ENCODE measurements at places on chromosomes 16 and 17. TPM values are rescaled to one million over a fixed set of nuclear protein-coding genes. Genes with fewer than 3 reads are reported as not detected.

The GRAP gene
- 1.9 TPM for total RNA-seq

The GFAP gene
- 318 TPM for total RNA-seq

The COTL1 gene
- total RNA-seq: 49.2 TPM

The SEZ6L2 gene
- total RNA-seq: 26.0 TPM

The SMIM36 gene
- not detected for total RNA-seq

The PHOSPHO1 gene
- 2.6 TPM for total RNA-seq

The CLEC19A gene
- total RNA-seq: 0.27 TPM

DNA sequence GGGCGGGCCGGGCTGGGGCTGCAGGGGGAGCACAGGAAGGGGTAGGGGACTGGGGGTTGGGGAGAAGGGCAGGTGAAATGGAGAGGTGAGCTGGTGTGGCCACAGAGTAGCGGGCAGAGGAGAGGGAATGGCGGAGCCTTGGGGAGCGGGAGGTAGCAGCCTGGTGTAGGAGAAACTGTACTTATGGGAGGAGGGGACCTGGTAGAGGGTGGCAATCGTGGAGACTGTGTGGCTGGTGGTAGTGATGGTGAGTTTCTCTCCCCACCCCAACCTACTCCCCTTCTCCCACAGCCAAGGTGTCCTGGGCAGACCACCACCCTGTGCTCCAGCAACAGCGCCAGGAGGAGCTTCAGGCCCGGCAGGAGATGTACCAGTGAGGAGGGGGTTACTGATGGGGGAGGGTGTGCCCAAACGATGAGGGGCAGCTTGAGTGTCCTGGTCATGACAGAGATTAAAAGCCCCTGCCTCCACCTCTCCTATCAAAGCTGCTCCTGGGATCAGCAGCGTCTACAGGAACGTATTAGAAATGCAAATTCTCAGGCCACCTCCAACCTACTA, 831 bp downstream of the ALOX15B start:
- no peak for DNase-seq

DNA sequence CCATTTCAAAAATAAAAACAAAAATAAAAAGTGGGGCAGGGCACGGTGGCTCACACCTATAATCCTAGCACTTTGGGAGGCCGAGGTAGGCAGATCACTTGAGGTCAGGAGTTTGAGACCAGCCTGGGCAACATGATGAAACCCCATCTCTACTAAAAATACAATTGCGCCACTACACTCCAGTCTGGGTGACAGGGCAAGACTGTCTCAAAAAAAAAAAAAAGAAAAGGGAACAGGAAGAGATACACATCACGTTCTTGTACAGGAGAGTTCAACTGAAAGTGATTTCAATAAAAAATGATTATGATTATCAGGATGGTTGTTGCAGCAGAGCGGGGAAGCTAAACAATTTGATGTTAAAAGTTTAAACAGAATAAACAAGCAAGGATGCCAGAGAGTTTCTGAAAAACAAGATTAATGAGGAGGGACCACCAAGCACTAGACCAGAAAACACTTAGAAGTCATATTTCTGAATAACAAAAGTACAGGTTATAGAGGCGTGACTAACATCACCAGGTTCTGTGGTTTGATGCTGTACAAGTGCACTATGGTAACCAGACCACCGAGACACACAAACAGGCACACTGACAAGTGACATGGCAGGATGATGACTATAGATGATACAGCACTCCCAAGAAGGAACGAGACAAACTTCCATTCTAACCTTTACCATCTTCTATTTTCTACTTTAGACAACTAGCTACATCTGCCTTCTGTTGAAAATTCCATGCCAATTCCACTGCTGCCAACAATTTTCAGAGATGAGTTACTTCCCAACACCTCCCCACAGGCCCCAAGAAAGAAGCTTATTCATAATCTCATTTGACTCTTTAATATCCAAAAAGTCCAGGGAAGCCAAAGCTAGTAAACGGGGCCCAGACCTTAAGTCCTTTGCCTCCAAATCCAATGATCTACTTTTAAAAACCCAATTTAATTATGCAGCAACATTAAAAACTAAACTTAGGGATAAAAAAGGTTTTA, 11.8 kb downstream of the DNAJA2 start:
- no peak for DNase-seq

DNA sequence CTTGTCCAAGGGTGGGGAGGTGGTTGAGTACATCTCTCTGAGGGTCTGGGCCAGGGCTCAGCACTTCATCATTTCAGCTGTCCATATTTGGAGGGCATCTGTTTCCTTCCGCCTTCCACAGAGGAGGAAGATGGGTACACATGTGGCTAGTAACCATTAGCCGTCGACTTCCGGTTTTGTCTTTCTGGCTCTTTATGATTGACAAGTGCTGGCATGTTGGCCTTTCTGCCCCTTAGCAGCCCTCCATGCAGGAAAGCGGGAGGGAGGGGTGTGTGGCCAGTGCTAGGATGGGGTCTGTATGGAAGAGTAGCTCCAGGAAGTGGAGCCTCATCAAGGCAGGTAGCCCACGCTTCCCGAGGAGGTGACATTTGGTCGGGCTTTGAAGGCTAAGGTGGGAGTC, 69.6 kb downstream of the RAI1 start:
- DNase-seq: no peak

DNA sequence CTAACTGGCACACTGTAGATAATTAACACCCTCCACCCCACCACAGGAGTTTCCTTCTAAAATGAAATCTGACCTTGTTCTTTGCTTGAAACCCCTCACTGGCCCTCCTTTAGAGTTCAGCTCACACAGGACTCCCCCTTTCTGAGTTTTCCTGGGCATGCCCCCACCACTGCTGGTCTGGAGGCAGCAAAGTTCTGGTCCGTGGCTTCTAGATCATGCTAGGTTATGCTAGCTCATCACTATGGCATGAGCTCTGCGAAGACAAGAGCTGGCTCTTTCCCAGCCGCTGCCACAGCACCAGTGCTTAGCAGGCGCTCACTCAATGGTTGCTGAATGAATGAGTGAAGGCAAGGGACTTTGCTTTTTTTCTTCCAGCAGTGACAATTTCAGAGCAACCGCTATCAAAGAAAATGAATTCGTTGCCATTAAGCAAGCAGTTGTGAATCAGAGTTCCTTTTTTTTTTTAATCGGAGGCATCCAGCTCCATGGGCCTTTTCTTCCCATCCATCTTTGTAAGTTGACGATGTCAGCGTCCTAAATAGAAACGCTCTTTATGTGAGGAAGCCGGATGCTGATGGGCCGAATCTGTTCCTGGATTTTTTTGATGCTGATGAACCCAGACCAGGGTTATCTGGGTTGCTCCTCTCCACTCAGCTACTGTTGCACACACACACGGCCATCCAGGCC, 80.8 kb upstream of the NOL11 start:
- no peak for DNase-seq

DNA sequence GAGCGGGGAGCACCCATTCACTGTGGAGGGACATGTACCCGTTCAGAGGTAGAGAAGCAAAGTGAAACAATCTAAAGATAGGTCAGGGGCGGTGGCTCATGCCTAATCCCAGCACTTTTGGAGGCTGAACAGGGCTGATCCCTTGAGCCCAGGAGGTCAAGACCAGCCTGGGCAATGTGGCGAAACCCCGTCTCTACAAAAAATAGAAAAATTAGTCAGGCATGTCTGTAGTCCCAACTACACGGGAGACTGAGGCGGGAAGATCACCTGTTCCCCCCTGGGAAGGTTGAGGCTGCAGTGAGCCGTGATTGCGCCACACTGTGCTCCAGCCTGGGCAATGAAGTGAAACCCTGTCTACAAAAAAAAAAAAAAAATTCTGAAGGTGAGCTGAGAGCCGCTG, 21.7 kb downstream of the MYL4 start:
- no peak for DNase-seq

GRCh38 chr17:80544655-80545498, at the start of gene RPTOR:
Gene RPTOR, plus strand, starts transcription at chr17:80544838. Its CDS starts 792 bp downstream, at chr17:80545630.
- DNase-seq: peak; percentile 90

DNA sequence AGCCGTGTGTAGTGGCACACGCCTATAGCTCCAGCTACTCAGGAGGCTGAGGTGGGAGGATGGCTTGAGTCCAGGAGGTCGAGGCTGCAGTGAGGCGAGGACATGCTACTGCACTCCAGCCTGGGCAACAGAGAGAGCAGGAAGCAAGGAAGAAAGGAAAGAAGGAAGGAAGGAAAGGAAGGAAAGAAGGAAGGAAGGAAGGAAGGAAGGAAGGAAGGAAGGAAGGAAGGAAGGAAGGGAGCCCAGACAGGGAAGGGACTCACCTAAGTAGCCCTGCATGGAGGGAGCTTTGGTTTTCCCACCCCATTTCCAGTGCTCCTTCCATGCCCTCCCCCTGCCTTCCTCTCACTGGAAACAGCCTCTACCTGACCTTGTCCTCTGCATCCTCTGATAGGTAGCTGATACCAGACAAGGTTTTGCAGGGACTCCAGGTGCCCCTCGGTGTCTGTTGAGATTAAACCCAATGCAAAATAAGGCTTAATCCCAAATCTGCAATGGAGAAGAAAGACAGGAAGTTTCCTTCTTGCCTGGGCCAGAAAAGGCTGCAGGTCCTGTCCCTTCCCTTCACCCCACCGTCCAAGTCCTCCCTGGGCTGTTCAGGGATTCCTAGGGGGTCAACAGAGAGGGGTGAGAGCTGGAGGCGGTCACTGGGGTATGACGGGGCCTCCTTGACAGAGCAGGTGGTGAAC, 21.5 kb upstream of the CA4 start:
- DNase-seq: no peak

DNA sequence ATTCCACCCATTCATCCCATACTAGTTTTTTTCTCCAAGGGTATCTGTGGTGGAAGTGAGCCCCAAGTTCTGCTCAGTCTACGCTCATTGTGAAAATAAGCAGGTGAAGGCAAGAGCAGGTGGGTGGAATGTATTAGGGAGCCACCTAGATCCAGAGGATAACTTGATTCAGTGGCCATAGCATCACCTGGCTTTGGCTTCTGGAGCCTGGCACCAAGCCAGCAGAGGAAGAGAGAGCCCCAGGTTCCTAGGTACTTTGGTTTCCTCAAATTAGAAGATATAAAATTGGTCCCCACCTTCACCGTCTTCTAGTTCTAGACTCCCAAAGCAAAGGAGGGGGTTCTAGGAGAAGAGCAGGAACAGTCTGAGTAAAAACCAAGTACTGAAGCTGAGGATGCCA, 4.1 kb downstream of the FXR2 start:
- DNase-seq: no peak

GRCh38 chr16:68345351-68345810, 34.6 kb downstream of the PRMT7 start:
- no peak for DNase-seq

DNA sequence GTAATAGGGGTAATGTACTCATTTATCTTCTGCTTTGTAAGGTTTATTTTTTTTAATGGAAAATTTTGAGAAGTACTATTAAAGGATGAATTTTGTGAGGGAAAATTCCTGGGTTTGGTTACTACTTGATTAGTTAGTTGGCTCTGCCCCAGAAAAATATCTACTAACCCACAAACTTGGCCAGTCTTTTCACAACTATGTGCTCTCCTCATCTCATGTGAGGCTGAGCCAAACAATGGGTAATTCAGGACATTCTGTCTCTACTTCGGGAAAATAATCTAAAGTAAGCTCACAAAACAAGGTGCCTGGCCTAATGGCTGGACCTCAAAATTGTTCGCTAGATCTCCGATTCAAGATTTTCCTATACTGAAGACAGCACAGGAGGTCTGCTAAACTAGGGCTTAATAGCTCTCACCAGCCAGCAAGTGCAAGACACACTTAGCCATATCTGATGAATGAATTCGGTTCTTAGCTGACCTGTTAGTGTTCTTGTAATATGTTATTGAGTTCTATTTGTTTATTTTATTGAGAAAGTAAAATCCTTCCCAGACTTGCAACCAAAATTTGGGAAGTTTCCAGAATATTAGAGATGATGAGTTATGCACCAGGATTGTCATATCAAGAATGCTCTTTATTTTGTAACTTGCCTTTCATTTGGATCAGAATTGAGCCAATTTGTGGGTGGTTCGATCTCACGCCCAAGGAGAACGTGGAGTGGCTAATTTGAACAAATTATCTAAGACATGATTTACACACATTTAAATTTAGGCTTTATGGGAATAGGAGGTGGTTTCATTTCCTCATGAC, 5.7 kb downstream of the KCNJ16 start:
- no peak for DNase-seq

- no peak for DNase-seq
Observed at GRCh38 chr17:149231-149630, 11.9 kb downstream of the SCGB1C2 start.

DNA sequence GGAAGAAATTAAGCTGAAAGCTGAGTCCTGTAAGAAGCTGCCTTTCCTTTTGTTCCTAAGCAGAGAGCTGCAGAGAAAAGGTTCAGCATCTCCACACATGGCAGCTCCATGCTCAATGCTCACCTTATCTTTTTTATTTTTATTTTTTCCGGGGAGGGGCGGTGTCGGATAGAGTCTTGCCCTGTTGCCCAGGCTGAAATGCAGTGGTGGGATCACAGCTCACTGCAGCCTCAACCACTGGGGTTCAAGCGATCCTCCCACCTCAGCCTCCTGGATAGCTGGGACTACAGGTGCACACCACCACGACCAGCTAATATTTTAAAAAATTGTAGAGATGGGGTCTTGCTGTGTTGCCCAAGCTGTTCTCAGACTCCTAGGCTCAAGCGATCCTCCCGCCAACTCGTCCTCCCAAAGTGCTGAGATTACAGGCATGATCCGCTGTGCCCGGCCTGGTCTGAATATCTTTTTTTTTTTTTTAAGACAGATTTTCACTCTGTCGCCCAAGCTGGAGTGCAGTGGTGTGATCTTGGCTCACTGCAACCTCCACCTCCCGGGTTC, 28.3 kb upstream of the CIBAR2 start:
- no peak for DNase-seq

- no peak for DNase-seq
Observed at GRCh38 chr17:76280650-76281049, 15.5 kb downstream of the UBALD2 start.

GRCh38 chr17:65097110-65097509, 40.1 kb upstream of the RGS9 start:
- DNase-seq: no peak

DNA sequence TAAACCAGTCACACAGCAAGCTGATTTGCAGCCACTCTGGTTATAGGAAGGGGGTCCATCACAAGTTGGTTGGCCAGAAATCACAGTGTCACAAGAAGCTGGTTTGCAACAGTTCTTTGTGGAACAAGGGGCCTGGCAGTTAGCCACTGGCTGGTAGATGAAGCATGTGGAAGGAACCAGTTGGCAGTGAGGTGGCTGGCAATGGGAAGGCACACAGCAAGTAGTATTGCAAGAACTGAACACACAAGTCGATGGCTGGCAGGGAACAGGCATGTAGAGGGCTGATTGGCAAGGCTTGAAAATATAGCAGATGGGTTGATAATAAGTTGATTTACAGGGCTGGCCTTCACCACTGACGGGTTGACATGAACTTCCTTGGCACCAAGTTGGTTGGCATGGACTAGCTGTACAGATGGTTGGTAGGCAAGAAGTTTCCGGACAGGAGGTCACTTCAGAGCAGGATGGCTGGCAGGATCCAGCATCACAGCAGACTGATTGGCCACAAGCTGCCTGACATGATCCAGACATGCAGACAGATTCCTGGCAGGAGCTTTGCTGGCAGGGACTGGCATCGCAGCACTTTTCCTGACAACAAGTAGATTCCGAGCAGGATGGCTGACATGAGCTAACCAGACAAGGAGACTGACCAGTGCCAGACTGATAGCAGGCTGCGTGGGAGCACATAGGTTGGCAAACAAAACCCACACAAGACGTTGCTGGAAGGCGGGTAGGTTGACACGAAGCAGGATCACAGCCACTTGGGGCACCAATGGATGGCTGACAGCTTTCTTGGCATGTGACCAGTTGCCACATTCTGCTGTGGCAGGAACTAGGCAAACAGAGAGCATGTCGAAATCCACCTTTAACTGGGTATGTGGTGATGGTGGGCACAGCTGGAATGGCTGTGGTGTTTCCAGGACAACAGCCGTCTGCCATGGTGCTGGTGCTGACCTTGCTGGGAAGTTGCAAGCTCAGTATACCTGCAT, at the start of gene KRTAP29-1:
Gene KRTAP29-1 (minus strand): TSS at position 936 of the 986 bp plus-strand sequence. CDS start 0 bp downstream, at position 936.
- peak; percentile 82 for DNase-seq

- no peak for DNase-seq
Observed at GRCh38 chr17:72382971-72383722, 262.3 kb downstream of the SOX9 start.
